Left colon (tissue), 2 donors: ENCODE measurements at places on chromosomes 12 and 14.
A peak's percentile ranks its signal among the peaks of the same experiment; 100 is the strongest.

- DNase-seq: no peak
These were observed 26.4 kb downstream of the ZCCHC8 start for GRCh38 chr12:122474324-122474716.

GRCh38 chr14:22131749-22132476 is 457.1 kb downstream of the DAD1 start:
- DNase-seq: no peak

GRCh38 chr12:11765817-11766794 is 116.6 kb downstream of the ETV6 start:
- DNase-seq: peak; percentile 30

DNA sequence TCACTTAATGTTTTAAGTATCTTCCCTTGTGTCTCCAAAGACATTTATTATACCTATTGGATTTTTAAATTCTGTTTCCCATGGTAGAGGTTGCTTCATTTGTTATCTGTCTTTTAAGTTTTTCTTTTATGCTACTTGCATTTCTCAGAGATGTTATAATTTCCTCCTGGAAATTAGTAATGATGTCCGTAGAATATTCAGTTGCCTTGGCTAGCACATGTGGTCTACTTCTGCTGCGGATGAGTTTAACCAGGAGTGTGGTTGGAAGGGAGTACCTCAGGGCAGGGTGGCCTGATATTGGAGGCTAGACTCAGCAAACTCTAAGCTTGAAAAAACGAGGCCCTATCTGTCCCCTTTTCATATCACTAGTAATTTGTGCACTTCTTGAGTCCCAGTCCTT is 8.8 kb upstream of the EVL start:
- DNase-seq: no peak

DNA sequence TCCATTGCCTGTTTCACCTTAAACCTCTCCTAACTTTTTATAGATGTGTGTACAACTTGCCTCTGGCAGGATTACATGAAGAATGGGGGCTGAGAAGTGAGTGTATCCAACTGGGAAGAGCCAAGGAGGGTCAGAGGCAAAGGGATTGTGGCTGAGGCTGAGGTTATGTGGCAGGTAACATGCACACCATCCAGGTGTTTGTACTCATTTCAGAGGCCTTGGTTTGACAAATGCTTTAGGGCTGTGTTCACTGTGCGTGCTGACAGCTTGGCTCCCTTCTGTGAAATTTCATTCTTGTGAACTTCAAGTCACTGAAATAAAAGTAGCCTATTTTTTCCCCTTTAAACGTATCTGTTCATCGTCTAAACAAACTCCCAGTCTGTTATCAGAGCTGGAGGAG is 47.7 kb downstream of the ANO6 start:
- no peak for DNase-seq

GRCh38 chr12:527241-527640 is 67.5 kb downstream of the B4GALNT3 start:
- DNase-seq: no peak

GRCh38 chr14:83867566-83868225 is 1662.2 kb upstream of the FLRT2 start:
- no peak for DNase-seq

DNA sequence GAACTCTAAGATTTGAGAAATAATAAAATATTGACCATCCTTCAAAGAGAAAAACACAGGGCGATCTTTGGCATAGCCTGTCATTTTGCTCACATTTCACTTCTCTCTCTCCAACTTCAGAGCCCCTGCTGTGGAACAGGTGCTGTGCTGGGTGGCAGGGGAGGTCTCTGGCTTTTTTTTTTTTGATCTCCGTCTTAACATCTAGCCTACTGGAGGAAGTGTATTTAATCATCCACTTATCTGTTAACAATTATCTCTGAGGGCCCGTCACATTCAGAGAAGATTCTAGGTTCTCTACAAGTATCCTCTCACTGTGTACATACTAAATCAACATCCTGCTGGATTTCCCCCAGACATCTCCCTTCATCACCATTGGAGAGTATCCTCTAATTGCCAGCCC is 34.1 kb downstream of the CHST11 start:
- no peak for DNase-seq

DNA sequence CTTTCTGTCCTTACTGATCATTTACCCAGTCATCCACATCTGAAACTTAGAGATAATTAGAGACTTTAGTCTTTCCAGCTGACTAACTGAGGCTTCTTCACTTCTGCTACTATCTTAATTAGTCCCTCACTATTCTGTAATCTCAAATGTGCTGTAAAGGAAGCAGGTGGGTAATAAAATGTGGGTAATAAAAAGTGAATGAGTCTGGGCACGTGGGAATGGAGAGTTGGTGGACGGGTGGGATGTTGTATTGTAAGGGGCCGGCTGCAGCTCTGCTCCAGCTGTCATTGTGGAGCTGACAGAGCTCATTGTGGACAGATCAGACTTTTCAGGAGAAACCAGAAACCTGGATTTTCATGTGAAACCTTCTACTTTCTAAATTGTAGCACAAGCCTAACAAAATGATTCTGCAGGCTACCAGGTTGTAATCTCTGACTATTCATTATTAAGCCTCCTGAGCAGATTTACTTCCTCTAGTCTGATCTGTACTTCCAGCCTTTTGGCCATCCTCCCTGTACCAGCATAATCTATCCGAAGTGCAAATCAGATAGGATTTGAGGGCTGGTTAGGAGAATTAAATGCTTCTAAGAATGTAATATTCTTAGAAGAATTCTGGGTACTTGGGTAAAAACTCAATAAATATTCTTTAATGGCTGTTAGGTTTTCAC is 42.0 kb upstream of the BMAL2 start:
- no peak for DNase-seq

DNA sequence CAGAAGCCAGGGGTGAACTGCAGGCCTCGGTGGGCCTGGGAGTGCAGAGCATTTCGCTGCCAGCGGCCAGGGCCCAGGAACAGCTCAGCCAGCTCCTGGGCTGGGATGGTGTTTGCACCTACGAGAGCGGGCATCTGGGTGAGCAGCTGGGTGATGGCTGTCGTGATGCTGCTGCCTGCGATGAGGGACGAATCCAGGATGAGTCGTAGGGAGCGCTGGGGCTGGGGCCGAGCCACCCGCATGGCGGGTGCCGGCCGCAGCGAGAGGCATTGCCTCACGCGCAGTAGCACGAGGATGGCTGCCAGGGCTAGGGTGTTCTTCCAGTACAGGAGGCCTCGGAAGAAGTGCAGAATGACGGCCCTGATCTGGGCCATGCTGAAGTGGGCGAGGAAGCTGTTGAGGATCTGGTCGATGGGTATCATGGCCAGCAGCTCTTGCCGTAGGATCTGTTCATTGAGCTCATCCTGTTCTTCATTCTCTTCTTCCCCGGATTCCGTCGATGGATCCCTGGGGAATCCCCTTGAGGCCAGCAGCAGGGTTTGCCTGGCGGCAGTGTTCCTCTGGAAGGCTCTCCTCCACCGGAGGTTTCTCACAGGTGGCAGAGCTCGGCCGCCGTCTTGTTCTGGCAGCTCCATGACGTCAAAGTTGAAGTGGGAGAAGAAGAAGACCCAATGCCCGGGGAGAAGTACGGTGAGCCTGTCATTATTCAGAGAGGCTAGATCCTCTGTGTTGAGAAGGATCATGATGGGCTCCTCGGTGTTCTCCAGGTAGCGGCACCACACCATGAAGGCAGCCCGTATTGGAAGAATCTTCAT is 22.1 kb downstream of the RTL1 start:
- DNase-seq: no peak

DNA sequence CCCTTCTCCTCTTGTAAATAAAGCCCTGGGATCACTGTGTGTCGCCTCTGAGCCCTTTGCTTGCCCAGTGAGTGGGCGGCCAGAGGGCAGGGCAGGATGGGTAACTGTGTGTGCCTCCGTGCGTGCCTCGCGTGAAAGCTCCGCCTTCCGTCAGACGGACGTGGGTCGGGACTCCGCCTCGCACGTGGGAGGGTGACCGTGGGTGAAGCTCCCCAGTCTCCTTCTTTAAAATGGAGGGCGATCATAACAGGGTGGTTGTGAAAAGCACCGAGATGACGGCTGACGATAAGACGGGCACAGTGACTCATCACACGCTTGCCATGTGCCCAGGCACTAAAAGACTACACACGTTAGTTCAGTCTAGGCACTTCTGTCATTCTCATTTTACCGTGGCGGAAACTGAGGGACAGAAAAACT is 9.2 kb downstream of the PHB2 start:
- DNase-seq: peak; percentile 82

DNA sequence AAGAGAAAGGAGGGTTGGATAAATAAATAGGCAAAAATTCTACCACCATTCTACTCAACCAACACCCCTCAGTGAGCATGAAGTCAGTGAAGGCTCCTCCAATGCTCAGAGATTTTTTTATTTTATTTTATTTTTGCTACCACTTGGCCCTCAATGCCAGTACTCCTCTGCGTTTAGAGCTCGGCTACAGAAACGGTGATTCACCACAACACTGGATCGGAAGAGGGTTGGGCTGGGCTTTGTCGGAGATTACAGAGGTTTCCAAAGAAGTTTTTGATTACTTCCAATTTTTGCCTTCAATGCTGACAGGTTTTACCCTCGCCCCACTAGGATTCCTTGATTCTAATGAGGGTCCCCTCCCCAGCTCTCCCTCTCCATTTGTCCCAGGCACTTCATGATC is 1027.2 kb upstream of the TMEM132C start:
- DNase-seq: no peak

DNA sequence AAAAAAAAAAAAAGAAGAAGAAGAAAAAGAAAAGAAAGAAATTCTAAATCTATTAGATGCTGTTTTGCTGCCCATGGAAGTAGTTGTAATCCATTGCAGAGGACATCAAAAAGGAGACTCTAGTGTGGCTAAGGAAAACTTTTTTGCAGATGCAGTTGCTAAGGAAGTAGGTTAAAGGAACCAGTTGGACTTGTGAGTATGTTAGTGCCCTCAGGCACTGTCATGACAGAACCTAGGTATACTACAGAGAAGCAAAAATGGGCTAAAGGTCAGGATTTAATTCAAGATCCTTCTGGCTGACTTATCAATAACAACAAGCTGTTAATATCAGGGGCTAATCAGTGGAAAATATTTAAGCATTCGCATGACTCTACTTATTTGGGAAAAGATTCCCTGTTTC is 1571.6 kb upstream of the FLRT2 start:
- no peak for DNase-seq

GRCh38 chr12:103680591-103681141 is 93.6 kb downstream of the STAB2 start:
- DNase-seq: peak; percentile 31

DNA sequence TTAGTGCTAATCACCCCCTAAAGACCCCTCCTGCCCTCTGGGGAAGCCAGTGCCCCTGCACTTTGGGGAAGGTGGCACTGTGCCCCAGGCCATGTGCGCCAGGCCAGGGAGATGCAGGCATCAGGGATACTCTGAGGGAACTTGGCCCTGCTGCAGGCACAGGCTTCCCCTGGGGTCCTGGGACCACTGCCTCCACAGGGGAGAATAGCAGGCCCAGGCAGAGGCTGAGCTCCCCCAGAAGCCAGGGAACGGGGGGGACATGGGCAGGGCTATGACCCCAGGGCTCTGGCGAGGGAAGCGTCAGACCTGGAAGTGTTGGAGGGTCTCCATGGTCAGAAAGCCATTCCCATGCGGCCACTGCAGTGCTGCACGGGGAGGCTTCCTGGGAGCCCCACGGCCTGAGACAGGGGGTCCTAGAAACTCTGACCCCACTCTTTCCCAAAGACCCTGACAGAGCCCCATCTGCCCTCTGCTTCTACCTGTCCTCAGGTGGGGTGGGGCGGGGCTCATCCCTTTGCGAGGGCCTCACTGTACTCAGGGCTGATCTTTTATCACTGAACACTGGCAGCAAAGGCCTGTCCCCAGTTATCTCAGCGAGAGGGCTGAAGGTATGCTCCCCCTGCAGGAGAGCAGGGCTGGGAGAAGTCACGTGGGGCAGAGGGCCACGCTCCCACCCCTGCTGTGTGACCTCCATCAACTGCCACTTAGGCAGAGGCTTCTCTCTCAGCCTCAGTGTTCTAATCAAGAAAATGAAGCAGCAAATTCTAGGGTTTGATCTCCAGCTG is 160.0 kb downstream of the CALM1 start:
- DNase-seq: no peak

DNA sequence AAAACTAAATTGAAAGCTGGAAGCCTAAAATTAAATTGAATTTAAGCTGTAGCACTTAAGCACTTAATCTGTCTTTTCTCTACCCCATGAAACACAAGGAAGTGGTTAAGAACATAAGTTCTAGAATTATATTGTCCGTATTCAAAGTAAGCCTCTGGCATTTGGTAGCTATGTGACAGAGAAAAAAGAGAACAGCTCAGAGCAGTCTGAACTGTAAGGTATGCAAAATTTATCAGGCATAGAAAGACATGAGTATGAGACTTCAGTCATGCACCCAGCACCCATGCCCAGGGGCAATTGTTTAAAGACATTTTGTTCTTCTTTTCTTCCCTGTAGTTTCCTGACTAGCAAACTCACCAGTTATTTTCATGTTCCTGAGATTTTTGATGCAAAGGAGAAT is 116.7 kb downstream of the KCNMB4 start:
- DNase-seq: no peak

GRCh38 chr14:92459030-92459949 is 54.3 kb upstream of the RIN3 start:
- DNase-seq: no peak

DNA sequence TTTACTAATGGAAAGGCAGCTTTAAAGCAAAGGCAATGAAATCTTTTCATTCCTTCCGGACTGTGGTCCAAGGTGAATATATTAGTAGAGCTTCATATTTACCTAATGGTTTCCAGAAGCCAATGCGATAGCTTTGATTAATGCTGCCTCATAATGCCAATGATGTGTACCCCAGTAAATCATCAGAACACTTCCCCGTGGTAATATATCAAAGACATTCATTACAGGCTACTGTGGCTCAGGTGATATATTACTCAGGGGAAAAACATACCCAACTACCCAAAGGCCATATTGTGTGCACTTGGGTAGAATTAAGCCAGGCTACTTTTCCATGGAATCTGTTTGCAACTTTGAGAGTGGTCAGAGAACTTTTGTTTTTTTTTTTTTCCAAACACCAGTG is 69.4 kb upstream of the DACT1 start:
- DNase-seq: no peak

- peak; percentile 12 for DNase-seq
These were observed 106.0 kb upstream of the TMTC1 start for GRCh38 chr12:29889737-29890136.

DNA sequence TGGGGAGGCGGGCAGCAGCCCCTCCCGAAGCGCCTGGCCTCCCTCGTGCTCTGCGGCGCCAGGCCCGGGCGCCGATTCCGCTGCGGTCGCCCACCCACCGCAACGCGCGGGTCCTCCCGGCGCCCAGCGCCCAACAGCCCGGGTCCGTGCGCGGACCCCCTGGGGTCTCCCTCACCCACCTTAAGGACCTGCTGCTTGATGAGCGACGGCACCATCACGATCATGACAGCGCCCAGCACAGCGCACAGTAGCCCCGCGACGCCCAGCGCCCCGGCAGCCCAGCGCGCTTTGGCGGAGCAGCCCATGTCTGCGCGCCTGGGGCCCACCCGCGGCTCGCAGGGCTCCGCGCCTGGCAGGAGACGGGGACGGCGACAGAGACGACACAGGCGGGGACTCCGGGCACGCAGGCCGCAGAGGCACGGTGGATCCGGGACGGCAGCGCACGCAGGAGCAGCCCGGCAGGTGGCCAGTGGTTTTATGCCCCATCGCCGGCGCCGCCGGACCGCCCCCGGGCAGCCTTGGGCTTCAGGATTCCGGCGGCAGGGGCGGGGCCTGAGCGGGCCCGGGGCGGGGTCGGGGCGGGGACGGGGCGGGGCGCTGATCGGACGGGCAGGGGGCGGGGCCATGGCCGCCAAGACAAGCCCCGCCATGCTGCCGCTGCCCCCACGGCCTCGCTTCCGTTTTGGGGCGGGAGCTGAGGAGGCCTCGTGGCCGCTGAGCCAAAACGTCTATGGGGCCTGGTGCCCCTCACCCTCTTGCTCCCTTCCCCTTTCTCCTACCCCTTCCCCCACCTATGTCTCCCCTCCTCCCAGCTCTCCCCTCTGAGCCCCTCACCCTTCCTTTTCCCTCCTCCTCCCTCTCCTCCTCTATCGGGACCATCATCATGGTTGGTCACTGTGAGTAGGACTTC is at the start of gene SCARB1:
SCARB1 (minus strand) TSS at position 449 of the 910 bp plus-strand sequence; CDS start at position 305, 144 bp downstream.
- DNase-seq: peak; percentile 78
